Kidney (tissue), 22 donors: ENCODE measurements at places on chromosomes 11 and 22. TPM values are rescaled to one million over a fixed set of nuclear protein-coding genes. Genes with fewer than 3 reads are reported as not detected.

- H3K27ac ChIP-seq, result no peak overlapping the region
- H3K27me3 ChIP-seq, result no peaks in the 10 kb centered on the region
- peak; percentile 36 for DNase-seq
- no peaks in the 10 kb centered on the region for H3K36me3 ChIP-seq
- H3K4me3 ChIP-seq, result no peak overlapping the region
- no peaks in the 10 kb centered on the region for H3K4me1 ChIP-seq
Measured at GRCh38 chr11:131614631-131615030, 244.2 kb downstream of the NTM start.

GRCh38 chr22:28246397-28246796 is 327.3 kb upstream of the PITPNB start:
- DNase-seq, result no peak
- no peaks in the 10 kb centered on the region for H3K27me3 ChIP-seq
- H3K27ac ChIP-seq, result no peak overlapping the region
- H3K36me3 ChIP-seq, result no peaks in the 10 kb centered on the region
- H3K4me3 ChIP-seq, result no peak overlapping the region

DNA sequence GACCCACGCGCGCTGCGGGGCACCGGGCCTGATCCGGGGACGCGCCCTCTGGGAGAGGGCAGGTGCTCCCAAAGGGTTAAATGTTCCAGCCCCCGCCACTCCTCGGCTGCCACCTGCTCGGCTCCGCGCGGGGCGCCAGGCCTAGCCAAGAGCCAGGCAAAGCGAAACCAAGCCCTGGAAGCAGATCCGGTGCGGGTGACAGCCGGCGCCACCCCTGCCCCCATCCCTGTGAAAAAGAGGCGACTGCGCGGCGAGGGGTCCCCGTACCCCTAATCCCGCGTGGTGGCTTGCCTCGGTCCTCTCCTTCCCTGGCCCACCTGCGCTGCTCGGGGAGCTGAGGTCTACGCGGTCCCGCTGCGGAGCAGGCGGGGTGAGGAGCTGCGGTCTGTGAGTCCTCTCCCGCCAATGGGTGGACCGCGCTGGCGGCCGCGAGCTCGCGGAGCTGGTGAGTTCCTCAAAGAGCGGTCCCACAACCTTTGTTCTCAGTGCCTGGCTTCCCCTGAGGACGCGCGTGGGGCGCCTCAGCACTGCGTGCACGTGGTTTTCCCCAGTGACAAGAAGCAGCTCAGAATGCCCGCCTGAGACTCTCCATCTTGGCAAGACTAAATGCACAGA is at the start of gene ME3:
Gene ME3, minus strand, starts transcription at position 610 of the 615 bp plus-strand sequence.
- peaks cover 8% of the 10 kb centered on the region for H3K4me1 ChIP-seq
- H3K4me3 ChIP-seq, result peak within 1 kb of the TSS; percentile 84
- peak within 1 kb of the TSS; percentile 96 for H3K27ac ChIP-seq

DNA sequence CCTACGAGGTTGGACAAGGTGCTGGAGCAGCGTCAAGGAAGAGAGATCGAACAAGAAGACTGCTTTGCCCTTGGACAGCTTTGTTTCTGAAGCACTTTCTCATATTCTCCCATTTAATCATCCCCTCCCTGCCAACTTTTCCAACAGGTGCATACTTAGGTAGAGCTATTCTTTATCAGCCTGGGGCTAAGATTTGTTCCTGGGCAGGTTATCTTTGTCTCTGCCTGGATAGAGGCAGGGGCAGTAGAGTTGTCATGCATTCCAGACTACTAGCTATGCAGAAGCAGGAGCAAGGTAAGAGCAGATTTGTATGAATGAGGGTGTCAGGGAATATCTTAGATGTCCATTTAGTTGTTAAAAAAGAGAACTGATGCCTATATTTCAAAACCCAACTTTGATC is 82.3 kb downstream of the PTPRJ start:
- H3K36me3 ChIP-seq, result no peaks in the 10 kb centered on the region
- H3K27ac ChIP-seq, result no peak overlapping the region
- no peak overlapping the region for H3K4me3 ChIP-seq
- H3K4me1 ChIP-seq, result peaks cover 16% of the 10 kb centered on the region
- H3K27me3 ChIP-seq, result no peaks in the 10 kb centered on the region
- DNase-seq, result no peak

H19 gene
- 53.8 TPM for total RNA-seq

DNA sequence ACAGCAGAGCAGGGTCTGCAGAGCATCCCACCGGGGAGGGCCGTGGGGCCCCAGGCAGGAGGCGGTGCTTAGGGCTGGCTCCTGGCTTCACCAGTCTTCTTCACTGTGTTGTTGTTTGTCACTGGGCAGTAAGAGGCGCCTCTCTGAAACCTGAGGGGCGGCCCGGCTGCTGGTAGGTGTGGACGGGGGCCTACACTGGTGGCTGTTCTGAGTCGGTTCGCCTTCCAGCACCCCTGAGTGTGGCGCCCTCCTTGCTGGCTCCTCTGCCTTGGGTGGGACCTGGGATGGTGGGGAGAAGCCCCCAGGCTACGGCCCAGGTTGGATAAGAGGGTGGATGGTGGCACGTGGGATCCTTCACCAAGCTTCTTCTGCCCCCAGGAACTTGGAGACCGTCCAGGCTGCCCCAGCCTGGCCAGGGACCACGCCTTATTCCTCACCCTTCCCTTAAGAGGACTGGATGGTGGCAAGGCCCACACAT is 10.4 kb upstream of the GRAMD4 start:
- H3K4me3 ChIP-seq, result no peak overlapping the region
- H3K4me1 ChIP-seq, result no peaks in the 10 kb centered on the region
- H3K27ac ChIP-seq, result no peak overlapping the region
- no peaks in the 10 kb centered on the region for H3K36me3 ChIP-seq
- no peak for DNase-seq

DNA sequence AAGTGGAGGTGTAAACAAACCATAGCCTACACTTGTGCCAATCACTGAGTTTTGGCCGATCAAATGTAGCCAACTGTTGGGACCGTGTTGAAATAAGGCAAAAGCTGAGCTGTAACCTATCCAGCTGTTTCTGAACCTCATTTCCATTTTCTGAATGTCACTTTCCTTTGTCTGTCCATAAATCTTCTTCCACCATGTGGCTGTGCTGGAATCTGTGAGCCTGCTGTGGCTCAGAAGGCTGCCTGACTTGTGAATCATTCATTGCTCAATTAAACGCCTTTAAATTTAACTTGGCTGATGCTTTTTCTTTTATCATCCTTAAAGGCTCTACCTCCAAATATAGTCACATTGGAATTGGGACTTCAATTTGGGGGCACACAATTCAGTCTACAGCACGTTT is 203.1 kb upstream of the MPPED2 start:
- H3K36me3 ChIP-seq, result no peaks in the 10 kb centered on the region
- no peak overlapping the region for H3K4me3 ChIP-seq
- H3K27me3 ChIP-seq, result no peaks in the 10 kb centered on the region
- DNase-seq, result no peak
- H3K27ac ChIP-seq, result no peak overlapping the region

DNA sequence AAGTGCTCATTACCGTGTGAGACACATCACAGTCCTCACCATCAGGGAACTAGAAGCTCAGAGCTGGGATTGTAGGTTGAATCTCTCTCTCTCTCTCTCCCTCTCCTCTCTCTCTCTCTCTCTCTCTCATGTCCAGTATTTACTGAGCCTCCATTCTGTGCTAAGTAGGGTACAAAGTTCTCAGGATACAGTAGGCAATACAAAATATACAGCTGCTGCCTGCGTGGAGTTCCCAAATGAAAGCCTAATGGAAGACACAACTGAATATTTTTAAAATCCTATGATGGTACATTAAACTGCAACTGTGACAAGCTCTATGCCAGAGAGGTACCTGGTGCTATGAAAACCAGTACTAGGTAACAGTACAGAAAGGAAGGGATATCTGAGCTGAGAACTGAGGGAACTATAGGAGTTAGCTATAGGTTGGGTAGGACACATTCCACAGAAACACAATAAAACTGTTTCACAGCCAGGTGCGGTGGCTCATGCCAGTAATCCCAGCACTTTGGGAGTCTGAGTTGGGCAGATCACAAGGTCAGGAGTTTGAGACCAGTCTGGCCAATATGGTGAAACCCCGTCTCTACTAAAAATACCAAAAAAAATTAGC is 9.6 kb upstream of the PRG2 start:
- DNase-seq, result no peak
- no peaks in the 10 kb centered on the region for H3K4me1 ChIP-seq
- H3K27ac ChIP-seq, result no peak overlapping the region
- H3K4me3 ChIP-seq, result no peak overlapping the region
- H3K27me3 ChIP-seq, result no peaks in the 10 kb centered on the region

GRCh38 chr22:19242699-19243098 is 48.8 kb downstream of the CLTCL1 start:
- H3K4me1 ChIP-seq, result no peaks in the 10 kb centered on the region
- H3K27ac ChIP-seq, result no peak overlapping the region
- DNase-seq, result no peak

PRR33 gene
- not detected for total RNA-seq

TPH1 gene
- total RNA-seq, result 0.60 TPM

GRCh38 chr22:26172389-26172990 is 3.2 kb downstream of the SEZ6L start:
- H3K27me3 ChIP-seq, result peaks cover 22% of the 10 kb centered on the region
- H3K27ac ChIP-seq, result no peak overlapping the region
- no peak overlapping the region for H3K4me3 ChIP-seq
- H3K36me3 ChIP-seq, result no peaks in the 10 kb centered on the region
- DNase-seq, result peak; percentile 42
- H3K4me1 ChIP-seq, result no peaks in the 10 kb centered on the region
